ENCODE measurements at places on chromosomes 5 and 9.

- DNase-seq, result peak; percentile 34
Observed at GRCh38 chr9:33818167-33818846, 1.3 kb downstream of the UBE2R2 start.

GRCh38 chr5:106017243-106017857 is 1653.4 kb downstream of the EFNA5 start:
- DNase-seq, result no peak

DNA sequence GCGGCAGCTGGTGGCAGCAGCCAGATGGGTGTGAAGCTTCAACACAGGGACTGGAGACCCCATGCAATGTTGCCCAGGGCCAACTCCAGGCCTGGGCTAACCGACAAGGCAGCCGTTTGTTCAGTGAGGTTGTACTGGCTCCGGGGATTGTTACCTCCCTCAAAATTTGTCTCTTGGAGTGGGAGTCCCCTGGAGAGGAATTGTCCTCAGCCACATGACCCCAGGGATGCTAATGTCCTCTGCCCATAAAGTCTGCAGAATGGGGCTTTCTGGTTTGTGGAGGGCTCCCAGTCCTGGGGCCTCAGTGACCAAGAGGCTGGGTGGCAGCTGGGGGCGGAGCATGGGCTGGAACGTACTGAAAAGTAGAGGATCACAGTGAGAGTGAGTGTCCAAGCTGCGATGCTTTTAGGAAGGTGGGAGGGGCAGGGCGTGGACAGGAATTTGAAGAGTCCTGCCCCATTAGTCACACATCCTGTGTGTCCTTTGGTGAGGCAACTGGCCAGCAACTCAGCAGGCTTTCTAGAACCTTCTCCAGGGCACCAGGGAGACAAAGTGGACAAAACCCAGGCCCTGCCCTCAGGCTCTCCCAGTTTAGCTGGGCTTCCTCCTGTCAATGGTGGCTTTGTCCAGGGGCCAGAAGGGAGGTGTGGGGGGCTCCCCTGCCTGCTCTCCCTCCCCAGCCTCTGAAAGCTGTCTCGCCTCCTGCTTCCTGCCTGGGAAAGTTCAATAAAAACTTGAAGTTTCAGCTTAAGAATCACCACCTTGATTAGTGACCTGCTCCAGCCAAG is 114.0 kb downstream of the NSG2 start:
- DNase-seq, result no peak

DNA sequence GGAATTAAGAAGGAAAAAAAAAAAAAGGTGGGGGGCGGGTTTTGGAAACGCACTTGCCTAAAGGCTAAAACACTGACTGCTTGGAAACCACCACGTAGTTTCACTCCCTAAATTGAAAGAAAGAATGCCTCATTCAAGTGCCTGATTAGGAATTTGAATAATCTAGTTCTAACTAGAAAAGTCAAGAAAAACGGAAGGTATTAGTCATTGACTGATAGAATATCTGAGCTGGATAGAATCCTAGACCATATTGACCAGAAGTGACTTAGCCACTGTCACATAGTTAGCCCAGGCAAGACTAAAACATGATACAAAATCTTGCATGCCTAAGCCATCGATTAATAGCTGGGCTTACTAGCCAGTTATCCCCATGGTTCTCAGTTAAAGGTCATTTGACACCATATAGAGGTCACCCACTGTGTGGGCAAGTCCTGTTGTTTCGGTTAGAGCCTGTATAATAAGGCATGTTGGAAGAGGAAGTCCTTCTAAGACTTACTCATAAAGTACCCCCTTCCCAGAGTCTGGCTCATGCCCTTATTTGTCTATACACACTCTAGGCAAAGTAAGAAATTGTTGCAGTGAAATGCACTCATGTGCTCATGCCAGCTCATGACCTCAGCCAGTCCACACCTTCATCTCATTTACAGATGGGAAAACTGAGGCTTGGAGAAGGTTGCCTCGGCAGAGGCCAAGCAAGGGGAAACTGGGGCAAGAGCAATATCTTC is 40.2 kb downstream of the SH3RF2 start:
- no peak for DNase-seq

DNA sequence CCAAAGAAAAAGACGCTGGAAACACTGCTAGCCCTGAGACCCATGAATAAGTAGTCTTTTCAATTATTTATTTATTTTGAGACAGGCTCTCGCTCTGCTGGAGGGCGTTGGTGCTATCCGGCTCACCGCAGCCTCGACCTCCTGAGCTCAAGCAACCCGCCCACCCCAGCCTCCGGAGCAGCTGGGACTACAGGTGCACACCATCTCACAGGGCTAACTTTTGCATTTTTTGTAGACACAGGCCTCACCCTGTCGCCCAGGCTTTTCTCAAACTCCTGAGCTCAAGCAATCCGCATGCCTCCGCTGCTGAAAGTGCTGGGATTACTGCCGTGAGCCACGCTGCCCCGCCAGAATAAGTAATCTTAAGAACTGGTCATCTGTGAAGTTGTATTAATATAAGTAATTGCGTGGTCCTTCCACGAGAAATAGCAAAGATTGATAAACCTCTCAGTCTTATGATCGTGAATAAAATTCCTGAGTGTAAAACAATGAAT is 1.6 kb downstream of the ANXA2R start:
- DNase-seq, result peak; percentile 45

Measured in brain (organoid and tissue), 16 donors.